ENCODE measurements at places on chromosomes 7 and 10.

GRCh38 chr7:100407285-100408180 is 21.0 kb downstream of the ZCWPW1 start:
- DNase-seq = peak; percentile 59

DNA sequence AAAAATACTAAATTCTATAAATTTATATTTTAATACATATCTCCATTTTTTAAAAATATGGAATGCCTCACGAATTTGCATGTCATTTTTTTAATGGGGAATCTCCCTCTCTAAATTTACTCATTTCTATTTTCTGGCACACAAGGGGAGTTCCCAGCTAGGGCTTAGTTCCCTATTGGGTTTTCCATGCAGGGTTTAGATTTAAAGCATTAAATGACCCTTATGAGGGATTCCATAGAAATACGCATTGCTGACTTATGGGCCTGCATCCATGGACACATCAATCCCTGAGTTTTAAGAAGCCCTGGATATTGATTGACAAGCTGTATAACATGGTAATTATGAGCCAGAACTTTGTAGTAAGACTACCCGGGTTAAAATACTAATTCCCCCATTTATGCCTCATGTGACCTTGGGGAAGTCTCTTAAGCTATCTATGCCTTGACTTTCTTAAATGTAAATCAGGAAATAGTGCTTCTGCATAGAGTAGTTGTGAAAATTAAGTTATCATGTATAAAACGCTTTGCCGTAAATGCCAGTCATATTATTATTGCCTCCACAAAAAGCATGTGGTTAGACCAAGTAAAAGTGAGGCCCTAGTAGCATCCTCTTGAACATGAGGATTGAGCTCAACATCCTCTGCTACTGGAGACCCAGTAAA is 78.8 kb upstream of the ANKRD1 start:
- no peak for DNase-seq

GRCh38 chr7:88212918-88213317 is 6.9 kb downstream of the SRI start:
- no peak for DNase-seq

- DNase-seq = no peak
Observed at GRCh38 chr7:106346167-106346677, 61.4 kb upstream of the NAMPT start.

GRCh38 chr7:1055956-1056784 is 11.8 kb downstream of the GPR146 start:
- no peak for DNase-seq

DNA sequence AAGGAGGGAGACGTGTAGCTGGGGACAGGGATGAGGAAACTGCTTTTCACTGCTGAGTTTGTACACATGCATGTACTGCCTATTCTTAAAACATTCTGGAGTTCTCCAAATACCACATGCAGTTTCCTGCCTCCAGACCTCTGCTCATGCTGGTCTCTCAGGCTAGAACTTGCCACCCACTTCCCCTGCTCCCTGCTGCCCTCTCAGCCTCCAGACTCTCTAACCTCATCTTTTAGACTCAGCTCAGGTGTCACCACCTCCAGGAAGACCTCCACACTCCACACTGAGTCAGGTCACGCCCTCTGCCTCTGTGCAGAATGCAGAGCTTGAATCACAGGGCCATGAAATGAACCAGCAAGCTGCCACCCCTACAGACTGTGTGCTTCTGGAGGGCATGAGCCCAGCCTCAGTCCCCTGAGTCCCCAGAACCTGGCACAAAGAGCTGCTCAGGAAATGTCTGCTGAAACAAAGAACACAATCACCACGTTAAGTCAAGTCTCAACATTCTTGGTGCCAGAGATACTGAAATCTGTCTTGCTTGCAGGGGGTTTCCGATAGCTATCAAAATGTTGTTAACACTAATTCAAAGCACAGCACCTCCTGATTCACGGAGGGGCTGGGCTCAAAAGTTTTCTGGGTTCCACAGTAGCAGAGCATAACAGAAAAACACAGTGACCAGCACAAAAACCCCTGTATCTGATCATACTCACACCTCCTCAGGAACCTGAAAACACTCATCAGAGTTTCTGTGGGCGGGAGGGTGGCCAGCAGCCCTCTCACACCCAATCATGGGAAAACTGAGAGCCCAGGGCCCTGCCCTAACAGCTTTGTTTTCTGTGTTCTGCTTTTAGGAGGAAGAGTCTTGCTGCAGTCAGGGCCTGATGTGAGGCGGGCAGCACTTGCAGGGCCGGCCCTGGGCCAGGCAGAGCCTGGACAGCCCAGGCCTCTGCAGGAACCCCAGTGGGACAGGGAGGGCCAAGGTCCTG is 21.1 kb downstream of the FAM53B start:
- DNase-seq = no peak

DNA sequence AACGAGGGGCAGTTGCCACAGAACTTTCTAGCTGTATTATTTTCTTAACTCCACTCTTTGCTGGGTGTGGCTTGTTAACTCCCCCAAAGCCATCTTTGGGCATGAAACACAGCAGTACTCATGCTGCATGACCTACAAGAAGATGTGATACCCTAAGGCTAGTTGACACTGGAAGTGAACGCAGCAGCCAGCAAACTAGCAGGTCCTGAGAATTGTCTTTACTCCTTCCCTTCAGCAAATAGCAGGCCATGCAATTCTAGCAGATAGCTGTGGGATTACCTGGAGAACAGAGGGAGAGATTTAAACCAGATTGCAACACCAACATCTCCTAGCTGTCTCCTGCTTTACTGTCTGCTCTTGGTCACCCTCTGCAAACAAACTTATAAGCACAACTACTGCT is 688.0 kb upstream of the ZWINT start:
- DNase-seq = no peak

DNA sequence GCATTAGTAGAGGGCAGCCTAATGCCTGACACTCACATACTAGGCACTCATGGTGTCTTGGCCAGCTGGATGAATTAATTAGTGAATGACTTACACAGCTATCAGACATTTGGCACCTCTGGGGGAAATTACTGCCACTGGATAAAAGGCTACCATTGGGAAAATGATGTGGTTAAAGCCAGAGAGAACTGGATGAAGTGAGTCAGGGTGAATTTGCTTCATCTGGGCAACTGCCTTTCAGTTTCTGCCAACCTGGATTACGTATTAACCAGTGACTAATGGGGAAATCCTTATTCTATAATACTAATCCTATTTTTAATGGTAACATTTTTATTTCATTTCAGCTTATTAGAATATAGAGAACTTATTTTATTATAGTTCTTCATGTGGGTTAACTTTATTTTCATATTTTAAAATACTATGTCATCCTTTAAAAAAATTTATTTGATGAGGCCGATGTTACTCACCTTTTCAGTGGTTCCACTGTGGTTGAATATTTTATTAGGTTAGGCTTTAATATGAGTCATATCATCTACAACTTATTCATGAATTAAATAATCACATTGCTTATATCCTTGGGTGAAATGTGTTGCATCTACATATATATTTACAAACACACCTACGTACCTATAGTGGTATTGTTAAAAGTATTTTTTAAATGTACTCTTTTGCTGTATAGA is 85.6 kb upstream of the CAPZA2 start:
- DNase-seq = no peak

DNA sequence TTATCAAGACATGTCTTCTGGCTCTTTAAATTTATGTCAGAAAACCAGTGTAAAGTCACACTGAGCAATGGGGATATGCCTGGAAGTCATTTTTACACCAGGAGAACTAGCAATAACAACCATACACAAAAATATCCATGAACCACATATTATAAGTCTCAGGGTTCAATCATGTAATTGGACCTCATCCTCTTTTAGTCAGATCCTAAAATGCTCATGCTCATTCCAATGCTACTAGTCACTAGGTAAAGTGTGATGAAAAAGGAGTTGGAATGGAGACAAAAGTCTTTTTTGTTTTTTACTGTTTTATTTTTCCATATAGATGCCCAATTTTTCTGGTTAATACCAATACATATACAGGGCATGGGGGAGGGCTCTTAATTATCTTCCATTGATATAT is 306.1 kb downstream of the DGKB start:
- DNase-seq = no peak

GRCh38 chr10:70943841-70944466 is 55.6 kb upstream of the PCBD1 start:
- DNase-seq = no peak

DNA sequence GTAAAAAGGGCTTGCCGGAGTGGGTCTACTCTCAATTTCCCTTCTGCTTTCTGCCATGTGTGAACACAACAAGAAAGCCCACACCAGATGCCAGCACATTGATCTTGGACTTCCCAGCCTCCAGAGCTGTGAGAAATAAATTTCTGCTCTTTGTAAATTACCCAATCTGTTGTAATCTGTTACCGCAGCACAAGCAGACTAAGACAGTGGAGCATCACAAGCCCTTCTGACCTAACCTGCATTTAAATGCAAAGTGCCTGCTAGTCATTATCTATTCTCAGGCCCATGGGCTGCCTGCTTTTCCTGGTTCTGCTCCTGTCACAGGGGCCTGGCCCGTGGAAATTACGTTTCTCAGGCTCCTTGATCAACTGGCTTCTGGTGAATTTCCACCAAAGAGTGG is 199.3 kb upstream of the AUTS2 start:
- no peak for DNase-seq

DNA sequence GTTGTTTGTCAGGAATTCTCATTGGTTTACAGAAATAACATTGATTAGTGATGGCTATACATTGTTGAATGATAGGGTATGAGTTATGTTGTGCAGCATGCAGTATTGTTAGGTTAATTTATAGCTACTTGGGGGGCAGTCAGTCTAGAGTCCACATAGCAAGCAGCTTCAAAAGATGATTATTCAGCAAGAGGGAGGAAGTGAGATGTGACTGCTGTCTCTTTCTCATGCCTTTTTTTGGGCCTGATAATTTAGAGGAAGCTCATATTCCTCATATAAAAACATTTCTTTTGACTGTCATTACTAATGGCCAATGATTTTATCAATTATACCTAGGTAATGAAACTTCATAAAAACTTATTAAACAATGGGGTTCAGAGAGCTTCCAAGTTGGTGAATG is 3.4 kb upstream of the TBRG4 start:
- DNase-seq = no peak

- DNase-seq = peak; percentile 99
Observed at GRCh38 chr7:46145412-46145811, 224.3 kb upstream of the IGFBP3 start.

GRCh38 chr7:29196971-29197595 is 2.5 kb downstream of the CHN2 start:
- no peak for DNase-seq

GRCh38 chr7:131108212-131108940 is 219.3 kb upstream of the MKLN1 start:
- no peak for DNase-seq

DNA sequence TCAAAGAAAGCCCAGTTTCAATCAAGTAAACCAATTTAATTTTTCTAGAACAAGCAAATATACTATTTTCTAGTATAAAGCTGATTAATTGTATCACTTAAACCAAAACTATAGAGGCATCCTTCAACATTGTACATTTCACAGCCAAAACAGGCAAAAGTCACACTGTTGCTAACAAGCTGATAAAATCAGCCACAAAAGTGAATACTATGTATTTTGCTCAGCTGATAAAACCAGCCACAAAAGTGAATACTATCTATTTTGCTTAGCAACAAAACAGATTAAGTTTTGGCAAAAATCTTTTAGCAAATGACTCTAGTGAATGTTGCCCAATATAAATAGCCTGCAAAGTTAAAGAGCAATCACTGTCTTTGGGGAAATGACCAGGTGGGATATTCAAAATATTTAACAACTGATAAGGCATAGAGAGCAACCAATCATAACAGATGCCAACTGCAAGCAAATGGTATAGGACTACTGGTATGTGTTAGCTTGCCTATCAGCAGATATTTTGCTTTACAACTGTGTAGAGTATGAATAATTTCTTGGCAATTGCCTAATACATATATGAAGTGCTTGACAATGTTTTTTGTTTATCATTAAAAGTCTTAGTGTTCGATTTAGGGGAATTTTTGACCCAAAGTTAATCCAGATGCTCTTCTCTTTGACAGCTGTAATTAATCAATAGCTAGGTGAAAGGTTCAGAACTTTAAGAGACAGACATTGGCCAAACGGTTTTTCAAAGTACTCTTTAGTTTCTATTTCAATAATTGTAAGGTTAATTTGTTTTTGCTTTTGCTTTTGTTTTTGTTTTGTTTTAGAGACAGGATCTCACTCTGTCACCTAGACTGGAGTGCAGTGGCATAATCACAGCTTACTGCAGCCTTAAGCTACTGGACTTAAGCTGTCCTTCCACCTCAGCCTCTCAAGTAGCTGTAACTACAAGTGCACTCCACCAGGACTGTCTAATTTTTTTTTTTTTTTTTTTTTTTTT is 44.4 kb upstream of the SP4 start:
- DNase-seq = no peak

- no peak for DNase-seq
Observed at GRCh38 chr7:94276795-94277194, 117.9 kb upstream of the COL1A2 start.

GRCh38 chr7:100865938-100866728 is 1.1 kb upstream of the TRIP6 start:
- no peak for DNase-seq

DNA sequence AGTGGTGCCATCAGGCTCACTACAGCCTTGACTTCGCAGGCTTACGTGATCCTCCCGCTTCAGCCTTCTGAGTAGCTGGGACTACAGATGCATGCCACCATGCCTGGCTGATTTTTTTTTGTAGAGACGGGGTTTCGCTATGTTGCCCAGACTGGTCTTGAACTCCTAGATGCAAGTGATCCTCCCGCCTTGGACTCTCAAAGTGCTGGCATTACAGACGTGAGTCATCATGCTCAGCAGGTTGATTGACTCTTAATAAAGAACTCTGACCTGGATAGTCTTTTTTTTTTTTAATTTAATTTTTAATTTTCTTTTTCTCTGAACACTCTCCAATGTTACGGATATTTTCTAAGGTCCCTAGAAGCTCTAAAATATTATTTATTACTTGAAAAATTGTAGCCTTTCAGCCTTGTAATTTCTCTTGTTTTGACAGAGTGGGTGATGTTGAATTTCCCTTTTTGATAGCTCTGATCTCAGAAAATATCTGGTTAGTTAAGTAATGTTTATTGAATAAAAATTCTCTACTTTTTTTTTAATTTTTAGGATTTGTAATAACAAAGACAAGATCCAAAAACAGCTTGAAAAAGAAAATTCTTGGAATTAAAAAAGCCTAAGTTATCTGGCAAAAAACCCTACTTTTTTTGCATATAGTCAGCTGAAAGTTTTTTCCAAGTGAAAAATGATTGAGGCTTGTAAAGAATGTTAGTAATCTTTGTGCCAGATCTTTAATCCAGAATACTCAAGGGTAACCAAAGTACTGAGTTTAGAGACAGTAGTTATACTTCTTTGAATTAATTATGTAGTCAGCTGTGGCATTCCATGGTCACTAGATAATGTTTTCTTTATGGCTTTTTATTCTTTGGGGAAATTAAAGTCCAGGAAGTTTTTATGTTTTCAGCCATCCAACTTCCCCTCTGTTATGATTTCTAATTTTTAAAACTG is 26.7 kb downstream of the TBC1D12 start:
- no peak for DNase-seq

GRCh38 chr10:125878957-125879835 is 1.9 kb downstream of the DHX32 start:
- DNase-seq = peak; percentile 75
